Kidney epithelial cell (primary cell): ENCODE measurements at places on chromosomes 6 and 20. TPM values are rescaled to one million over a fixed set of nuclear protein-coding genes. Genes with fewer than 3 reads are reported as not detected.

The HRH3 gene
- total RNA-seq: not detected in 2 replicates

The DOK5 gene
- total RNA-seq: 3.1 and 3.5 TPM in 2 replicates

The KCNK17 gene
- not detected in 2 replicates for total RNA-seq

The NTSR1 gene
- 0.08 and 0.14 TPM in 2 replicates for total RNA-seq

The DCDC2 gene
- 37.1 and 43.9 TPM in 2 replicates for total RNA-seq

The TREML4 gene
- total RNA-seq: not detected in 2 replicates

The RRP36 gene
- 125 and 126 TPM in 2 replicates for total RNA-seq

The KATNA1 gene
- 16.7 and 17.9 TPM in 2 replicates for total RNA-seq

The MROH8 gene
- total RNA-seq: 0.13 and 1.4 TPM in 2 replicates

The MAFB gene
- total RNA-seq: 3.5 and 5.2 TPM in 2 replicates

The SLC35D3 gene
- total RNA-seq: not detected in 2 replicates

The TBXT gene
- not detected in 2 replicates for total RNA-seq

The SLC35F1 gene
- total RNA-seq: 0.34 and 0.38 TPM in 2 replicates

The RIPPLY2 gene
- not detected in 2 replicates for total RNA-seq

The PRKN gene
- total RNA-seq: 1.2 and 1.6 TPM in 2 replicates

The LAMP5 gene
- 1.7 and 1.9 TPM in 2 replicates for total RNA-seq

The RFX6 gene
- not detected in 2 replicates for total RNA-seq

The MMP24 gene
- total RNA-seq: 6.9 and 7.5 TPM in 2 replicates

The CST4 gene
- total RNA-seq: not detected in 2 replicates

DNA sequence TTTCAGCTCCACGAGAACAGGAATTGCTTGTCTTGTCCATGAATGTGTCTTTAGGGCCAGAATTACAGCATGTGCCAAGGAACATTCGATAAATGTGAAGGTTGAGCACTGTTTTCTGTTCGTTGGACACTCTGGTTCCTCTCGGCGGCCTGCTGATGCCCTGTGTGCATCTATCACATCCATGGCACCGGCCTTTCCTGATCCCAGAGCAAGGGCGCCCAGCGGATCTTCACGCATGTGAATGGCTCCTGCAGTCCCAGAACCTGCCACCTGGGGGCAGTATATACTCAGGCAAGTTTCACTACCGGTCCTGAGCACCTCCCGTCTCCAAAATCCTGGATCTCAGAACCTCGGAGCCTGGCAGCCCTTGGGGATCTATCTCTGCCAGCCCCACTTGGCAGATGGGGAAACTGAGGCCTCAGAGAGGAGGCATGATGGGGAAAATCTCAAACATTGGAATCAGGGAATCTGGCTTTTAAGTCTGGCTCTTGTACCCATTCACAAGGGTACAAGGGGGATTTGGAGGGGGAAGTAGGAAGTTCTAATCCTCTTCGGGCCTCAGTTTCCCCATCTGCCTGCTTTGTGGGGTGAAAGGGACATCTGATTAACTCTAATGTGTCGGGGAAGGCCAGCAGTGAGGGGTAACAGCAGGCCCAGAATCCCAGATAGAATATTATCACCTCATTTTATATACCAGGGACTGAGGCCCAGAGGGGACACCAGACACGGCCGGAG lies 4.3 kb upstream of the CEBPB start:
- DNase-seq: no peak

GRCh38 chr6:4864519-4864918 lies 88.3 kb downstream of the CDYL start:
- DNase-seq: no peak

DNA sequence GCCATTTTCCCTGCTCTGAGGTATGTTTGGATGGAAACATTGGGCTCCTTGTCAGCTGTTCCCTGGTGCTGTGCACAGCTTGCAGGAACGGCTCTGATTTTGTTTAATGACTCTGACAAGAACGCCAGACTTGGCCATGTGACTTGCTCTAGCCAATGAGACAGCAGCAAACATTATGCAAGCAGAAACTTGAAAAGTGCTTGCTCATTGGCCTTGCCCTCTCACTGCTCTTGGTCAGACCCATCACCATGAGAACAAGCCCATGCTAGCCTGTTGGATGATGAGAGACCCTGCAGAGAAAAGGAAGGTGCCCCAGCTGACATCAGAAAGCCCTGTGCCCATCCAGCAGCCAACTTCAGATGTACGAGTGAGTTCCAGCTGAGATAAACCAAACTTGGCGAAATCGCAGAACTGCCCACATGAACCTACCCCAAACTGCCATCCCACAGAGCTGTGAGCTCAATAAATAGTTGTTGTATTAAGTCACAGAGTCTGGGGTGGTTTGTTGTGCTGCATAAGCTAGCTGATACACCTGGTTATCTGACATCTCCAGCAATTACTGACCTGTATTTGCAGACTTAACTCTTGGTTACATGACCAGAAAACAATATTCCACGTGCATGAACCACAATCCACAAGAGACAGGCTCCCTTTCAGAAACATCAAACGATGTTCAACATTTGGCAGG lies 96.9 kb downstream of the JPH2 start:
- DNase-seq: no peak

DNA sequence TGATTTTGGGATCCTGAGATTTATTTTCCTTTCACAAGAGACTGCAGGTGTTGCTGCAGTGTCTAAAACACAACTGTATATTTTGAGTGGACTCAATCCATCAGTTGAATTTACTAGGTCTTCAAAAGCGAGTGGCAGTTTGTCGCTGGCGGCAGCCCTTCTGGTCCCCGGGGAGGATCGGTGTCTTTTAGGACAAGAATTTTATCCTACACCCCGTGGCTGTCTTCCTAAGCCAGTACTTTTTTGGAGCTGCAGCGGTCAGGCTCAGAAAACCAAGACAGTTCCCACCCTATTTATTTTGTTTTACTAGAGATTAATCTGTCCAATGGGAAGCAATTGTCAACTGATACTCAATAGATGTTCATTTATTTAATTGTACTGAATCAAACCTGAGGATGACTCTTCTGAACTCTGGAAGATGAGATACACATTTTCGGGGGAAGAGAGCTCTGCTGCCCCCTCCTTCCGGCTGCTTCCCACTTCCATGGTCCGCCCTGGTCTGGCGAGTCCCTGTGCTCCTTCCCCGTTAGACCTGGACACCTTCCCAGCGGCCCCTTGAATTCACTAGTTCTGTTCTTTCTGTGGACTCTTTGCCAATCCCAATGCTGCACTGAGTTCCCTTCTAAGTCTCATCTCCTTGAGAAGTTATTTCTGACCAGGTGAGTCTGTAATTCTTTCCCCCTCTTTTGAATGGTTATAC lies 90.6 kb downstream of the ERMARD start:
- DNase-seq: no peak

- DNase-seq: no peak
Measured at GRCh38 chr20:20799716-20800312, 87.4 kb upstream of the RALGAPA2 start.

DNA sequence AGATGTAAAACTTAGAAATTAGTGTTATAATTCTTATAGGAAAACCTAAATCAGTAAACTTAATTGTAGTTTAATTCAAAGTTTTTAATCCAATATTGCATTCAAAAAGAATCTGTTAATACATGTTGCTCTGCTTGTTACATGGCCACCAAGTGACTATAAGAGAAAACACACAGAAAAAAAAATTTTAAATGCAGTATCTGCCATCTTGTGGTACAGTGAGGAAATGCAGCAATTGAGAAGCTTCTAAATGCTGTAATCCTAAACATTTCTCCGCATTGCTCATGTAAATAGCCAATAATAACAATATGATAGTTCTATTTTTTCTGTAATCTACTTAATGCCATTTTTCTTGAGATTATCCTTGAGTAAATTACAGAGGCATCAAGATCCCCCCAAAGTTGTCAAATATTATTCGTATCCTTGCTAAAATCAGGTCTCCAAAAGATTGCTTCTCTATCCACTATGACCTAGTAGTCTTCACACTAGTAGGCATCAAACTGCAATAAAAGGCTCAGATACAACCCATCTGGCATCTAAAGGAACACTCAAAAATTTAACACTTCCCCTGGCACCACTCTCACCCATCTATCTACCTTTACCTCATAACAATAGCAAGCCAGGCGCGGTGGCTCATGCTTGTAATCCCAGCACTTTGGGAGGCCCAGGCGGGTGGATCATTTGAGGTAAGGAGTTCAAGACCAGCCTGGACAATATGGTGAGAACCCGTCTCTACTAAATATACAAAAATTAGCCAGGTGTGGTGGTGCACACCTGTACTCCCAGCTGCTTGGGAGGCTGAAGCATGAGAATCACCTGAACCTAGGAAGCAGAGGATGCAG lies 34.6 kb downstream of the HDAC2 start:
- DNase-seq: no peak

DNA sequence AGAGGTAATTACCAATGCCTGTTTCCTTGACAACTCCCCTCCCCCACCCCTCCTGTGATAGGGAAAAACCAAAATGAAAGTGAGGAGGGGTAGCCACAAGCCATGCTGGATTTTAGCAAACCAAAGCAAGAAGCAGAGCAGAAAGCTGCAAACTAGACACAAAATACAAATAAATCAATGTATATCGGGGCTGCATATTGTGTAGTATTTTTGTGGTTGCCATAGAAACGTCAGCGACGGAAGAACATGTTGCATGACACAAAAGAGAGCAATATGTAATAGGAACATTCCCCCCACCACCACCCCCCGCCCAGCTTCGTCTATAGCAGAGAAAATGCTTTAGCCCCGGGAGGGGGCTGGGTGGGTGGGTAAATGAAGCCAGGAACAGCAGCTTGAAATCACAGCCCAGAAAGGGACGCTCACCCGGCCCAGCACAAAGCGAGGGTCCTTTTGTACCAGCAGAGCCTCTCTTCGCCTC lies 548 bp downstream of the AGPAT4 start:
- DNase-seq: no peak

DNA sequence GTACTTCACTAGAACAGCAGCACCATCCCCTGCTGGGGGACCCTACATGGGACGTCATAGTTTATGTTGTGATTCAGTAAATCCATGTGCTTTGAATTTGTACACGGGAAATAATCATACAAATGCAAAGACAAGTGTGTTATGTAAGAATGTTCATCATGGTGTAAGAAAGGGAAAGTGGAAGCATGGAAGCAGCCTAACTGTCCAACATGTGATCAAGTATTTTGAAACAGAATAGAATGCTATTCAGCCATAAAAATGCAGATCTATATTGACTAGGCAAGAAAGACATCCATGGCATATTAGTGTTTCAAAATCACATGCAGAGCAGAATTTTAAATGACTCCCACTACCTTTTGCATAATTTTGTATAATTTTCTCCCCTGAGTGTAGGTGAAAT lies 117.6 kb downstream of the F13A1 start:
- no peak for DNase-seq

GRCh38 chr6:31074401-31074800 lies 38.0 kb downstream of the C6orf15 start:
- no peak for DNase-seq

DNA sequence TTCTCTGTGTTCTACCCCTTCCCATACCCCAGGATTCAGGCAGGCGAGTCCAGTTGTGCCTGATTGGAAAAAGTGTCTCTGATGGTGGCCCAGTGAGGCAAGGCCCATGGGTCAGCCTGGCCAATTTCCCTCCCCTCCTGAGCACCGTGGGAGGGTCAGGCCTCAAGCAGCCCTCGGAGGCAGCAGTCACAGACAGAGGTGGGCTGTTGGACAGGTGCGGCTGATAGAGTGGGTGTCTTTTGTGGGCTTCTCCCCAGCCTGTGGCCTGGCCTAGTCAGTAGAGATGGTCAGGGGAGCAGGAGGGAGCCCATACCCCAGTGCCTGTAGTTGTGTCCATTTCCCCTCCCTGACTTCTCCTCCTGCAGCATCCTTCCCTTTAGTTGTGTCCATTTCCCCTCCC lies 8.9 kb downstream of the MYT1 start:
- no peak for DNase-seq

- DNase-seq: no peak
Measured at GRCh38 chr6:113388996-113389395, 468.1 kb upstream of the MARCKS start.

- no peak for DNase-seq
Measured at GRCh38 chr6:169970306-169970988, 219.0 kb downstream of the ERMARD start.

GRCh38 chr6:286681-287488 lies 5.4 kb upstream of the DUSP22 start:
- DNase-seq: no peak

DNA sequence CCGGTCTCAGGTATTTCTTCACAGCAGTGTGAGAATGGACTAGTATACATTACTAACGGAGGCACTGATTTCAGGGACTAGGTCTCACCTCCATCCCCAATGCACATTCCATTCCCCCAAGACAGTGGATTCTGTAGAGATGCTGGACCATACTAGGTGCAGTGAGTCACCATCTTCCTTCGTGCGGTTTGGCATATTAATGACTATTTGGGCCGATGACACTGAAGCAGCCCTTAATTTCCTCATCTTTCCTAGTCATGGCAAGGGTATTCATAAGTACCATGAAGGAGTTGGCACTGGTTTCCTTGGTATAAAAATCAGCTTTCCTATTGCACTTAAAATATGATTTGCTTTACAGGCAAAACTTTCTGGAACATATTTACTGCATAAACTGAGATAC lies 121.4 kb upstream of the TRAF3IP2 start:
- no peak for DNase-seq

DNA sequence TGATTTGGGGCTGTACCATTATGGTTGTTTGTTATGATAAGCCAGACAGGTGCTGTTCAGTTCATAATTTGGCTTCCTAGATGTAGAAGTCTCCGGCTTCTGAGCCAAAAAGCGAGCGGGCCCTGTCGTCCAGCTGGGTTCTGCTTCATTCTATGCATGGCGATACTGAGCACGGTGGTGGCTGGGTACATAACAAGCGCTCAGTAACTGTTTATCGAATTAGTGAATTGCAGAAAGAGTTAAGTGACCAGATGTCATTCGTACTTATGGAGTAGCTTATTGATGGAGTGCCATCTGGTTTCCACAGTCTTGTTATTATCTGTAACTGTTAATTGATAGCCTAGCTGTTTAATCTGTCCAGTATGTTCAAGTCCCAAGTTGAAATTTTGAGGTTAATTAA lies 85.0 kb downstream of the DTD1 start:
- DNase-seq: no peak

- no peak for DNase-seq
Measured at GRCh38 chr20:34459209-34459897, 56.9 kb upstream of the DYNLRB1 start.

DNA sequence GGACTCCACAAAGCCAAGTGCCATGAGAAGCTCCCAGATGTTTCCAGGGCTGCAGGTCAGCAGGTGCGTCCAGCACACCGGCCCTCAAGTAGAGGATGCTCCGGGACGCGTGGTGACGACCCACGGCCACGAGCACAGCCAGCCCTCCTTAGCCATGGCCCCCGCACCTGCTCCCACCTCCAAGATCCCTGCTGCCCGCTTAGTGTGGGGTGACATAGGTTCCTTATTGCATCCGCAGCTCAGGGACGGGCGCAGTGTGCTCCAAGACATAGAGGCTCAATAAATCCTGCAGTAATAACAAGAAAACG lies 138.1 kb upstream of the RPS6KA2 start:
- DNase-seq: no peak

DNA sequence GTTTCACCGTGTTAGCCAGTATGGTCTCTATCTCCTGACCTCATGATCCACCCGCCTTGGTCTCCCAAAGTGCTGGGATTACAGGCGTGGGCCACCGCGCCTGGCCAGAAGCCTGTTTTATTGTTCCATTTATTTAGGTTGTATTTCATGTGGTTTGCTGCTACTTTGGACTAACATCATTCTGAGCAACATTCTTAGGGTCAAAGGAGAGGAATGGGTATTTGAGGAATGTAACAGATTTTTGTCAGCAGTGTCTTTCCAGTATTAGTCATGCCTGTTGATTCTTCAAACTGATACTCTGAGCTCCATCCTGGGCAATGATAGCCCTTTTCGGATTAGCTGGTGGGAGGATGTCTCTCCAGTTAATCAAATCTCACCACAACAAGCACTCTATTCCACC lies 213.0 kb upstream of the CITED2 start:
- DNase-seq: no peak

GRCh38 chr6:165654144-165654543 lies 8.9 kb downstream of the PDE10A start:
- DNase-seq: no peak

- DNase-seq: peak; percentile 54
Measured at GRCh38 chr6:41066867-41067304, 5.3 kb downstream of the OARD1 start.
